ENCODE measurements at places on chromosomes 1 and 21.

GRCh38 chr21:24294171-24294570, 1313.1 kb downstream of the MRPL39 start:
- H3K36me3 ChIP-seq, result no peaks in the 10 kb centered on the region
- no peak overlapping the region for H3K4me3 ChIP-seq
- no peak overlapping the region for H3K27ac ChIP-seq
- DNase-seq, result no peak
- H3K4me1 ChIP-seq, result no peaks in the 10 kb centered on the region
- H3K27me3 ChIP-seq, result no peaks in the 10 kb centered on the region

- H3K4me1 ChIP-seq, result no peaks in the 10 kb centered on the region
- no peak for DNase-seq
- H3K36me3 ChIP-seq, result no peaks in the 10 kb centered on the region
- H3K27me3 ChIP-seq, result no peaks in the 10 kb centered on the region
- no peak overlapping the region for H3K27ac ChIP-seq
These were observed 21.4 kb downstream of the PLEKHA6 start for GRCh38 chr1:204338360-204338759.

DNA sequence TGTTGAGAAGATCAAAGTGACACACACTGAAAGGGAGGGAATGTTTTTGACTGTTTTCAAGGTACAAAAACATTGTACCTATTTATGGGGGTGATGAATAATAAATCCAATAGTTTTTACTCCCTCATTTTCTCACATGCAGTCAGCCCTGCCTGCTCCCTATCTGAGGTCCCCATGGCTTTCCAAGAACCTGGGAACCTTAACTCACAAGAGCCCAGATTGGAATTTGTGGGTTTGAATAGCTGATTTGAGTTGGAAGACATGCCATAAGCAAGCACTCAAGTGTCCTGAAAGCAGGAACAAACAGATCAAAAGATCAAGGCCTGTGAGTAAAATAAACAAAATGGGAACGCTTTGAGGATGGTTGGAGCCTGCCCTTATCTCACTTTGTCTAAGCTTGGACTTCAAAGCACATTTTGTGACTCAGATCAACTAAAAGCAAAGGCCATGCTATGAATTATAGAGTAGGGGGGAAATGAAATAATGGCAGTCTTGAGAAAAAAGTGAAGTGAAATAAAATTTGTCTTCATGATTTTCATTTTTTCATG, 136.6 kb downstream of the LYPLAL1 start:
- H3K4me1 ChIP-seq, result no peaks in the 10 kb centered on the region
- H3K36me3 ChIP-seq, result no peaks in the 10 kb centered on the region
- DNase-seq, result no peak
- no peaks in the 10 kb centered on the region for H3K27me3 ChIP-seq
- no peak overlapping the region for H3K27ac ChIP-seq

DNA sequence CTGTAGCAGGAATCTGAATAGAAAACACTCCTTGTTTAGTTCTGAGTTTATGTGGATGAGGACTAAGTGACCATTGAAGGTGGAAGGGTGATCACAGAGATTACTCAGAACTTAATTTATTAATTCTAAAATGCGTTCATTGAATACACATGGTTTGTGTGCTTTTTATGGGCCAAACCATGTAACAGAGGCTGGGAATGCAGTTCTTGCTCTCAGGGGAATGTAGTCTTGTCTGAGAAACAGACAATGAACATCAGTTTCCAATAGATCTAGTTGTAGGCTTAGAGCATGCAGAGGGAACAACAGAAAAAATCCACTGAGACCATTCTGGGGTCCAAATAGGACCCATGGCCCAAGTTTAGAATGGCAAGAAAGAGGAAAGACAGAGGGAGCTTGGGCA, 46.1 kb downstream of the ITSN1 start:
- no peak overlapping the region for H3K27ac ChIP-seq
- no peaks in the 10 kb centered on the region for H3K36me3 ChIP-seq
- DNase-seq, result no peak
- no peak overlapping the region for H3K4me3 ChIP-seq

DNA sequence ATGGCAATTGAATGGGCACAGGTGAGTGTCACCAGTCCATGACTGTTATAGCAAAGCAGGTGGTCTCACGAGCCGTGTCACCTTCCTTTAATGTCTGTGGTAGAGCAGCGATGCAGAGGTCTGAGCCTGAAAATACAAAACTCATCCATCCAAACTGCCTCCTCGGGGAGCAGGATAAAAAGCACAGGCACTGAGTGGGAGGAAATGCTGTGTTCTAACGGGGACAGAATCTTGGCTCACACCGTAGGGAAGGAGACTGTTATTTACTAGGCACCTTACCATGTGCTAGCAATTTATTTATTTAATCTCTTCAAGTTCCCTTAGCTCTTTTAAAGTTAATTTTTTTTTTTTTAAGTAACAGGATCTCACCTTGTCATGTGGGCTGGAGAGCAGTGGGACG, 1.2 kb downstream of the ASCL5 start:
- no peaks in the 10 kb centered on the region for H3K4me1 ChIP-seq
- no peak overlapping the region for H3K4me3 ChIP-seq
- no peaks in the 10 kb centered on the region for H3K36me3 ChIP-seq
- DNase-seq, result no peak
- no peaks in the 10 kb centered on the region for H3K27me3 ChIP-seq

DNA sequence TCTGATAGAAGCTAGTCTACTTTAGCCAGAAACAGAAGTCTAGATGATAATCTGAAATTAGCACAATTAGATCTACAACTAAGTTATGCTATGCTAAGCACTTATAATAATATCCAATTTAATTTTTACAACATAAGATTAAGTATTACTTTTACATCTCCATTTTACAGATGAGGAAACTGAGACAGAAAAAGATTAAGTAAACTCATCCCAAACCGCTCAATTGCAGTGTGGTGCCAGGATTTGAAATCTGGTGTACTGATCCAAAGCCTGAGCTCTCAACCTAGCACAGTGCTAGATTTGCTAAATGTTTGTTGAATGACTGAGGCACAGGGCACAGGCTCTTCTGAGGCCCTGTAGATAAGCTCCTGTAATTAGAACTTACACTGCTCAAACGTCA, 13.8 kb downstream of the KNCN start:
- H3K27ac ChIP-seq, result no peak overlapping the region
- no peak overlapping the region for H3K4me3 ChIP-seq
- no peaks in the 10 kb centered on the region for H3K36me3 ChIP-seq
- DNase-seq, result no peak
- peaks cover 22% of the 10 kb centered on the region for H3K27me3 ChIP-seq
- no peaks in the 10 kb centered on the region for H3K4me1 ChIP-seq

DNA sequence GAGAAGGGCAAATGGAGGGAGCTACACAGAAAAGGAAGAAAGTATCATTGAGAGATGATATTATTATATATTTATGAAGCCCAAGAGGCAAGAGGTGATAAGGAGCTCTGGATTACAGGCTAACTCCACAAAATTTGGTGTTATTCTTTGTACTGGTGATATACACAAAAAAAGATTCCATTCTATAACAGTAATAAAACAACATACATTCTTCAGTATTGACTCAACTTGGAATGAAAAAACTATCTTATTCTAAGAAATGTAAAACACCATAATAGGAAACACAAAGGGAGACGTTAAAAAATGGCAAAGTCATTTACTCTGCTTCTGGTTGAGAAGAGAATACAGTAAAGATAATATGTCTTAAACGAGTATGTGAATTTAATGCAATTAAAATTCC, 99.4 kb downstream of the TEX35 start:
- no peaks in the 10 kb centered on the region for H3K36me3 ChIP-seq
- peaks cover 9% of the 10 kb centered on the region for H3K4me1 ChIP-seq
- H3K27me3 ChIP-seq, result no peaks in the 10 kb centered on the region
- no peak for DNase-seq

GRCh38 chr1:222210776-222211175, 337.1 kb downstream of the HHIPL2 start:
- no peaks in the 10 kb centered on the region for H3K36me3 ChIP-seq
- DNase-seq, result no peak
- no peak overlapping the region for H3K4me3 ChIP-seq
- H3K27me3 ChIP-seq, result no peaks in the 10 kb centered on the region
- no peaks in the 10 kb centered on the region for H3K4me1 ChIP-seq
- no peak overlapping the region for H3K27ac ChIP-seq

GRCh38 chr1:10838541-10838940, 42.1 kb upstream of the CASZ1 start:
- no peak overlapping the region for H3K27ac ChIP-seq
- H3K4me1 ChIP-seq, result peaks cover 10% of the 10 kb centered on the region
- DNase-seq, result peak; percentile 46
- H3K4me3 ChIP-seq, result no peak overlapping the region

DNA sequence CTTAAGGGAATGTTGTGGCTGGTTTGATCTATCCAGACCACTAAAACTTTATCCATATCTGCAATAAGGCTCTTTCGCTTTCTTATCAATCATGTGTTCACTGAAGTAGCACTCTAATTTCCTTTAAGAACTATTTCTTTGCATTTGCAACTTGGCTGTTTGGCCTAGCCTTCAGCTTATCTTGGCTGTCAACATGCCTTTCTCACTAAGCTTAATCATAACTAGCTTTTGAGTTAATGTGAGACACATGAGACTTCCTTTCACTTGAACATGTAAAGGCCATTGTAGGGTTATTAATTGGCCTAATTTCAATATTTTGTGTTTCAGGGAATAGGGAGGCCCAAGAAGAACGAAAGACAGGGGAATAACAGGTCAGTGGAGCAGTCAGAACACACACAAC, 124.7 kb downstream of the TNFSF18 start:
- H3K36me3 ChIP-seq, result no peaks in the 10 kb centered on the region
- no peak for DNase-seq
- H3K4me3 ChIP-seq, result no peak overlapping the region
- H3K27me3 ChIP-seq, result no peaks in the 10 kb centered on the region

DNA sequence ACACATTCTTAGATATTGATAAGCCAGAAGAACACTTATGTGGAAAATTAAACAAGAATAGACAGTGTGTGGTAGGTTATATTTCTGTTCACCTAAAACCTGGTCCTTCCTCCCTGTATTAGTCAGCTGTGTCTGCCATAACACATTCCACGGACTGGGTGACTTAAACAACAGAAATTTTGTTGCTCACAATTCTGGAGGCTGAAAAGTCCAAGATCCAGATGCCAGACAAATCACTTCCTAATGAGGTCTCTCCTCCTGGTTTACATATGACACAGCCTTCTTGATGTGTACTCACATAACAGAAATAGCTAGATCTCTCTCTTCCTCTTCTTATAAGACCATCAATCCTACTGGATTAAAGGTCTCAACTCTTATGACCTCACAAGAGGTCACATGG, 25.7 kb downstream of the JMJD4 start:
- H3K4me1 ChIP-seq, result no peaks in the 10 kb centered on the region
- H3K27ac ChIP-seq, result no peak overlapping the region
- H3K36me3 ChIP-seq, result no peaks in the 10 kb centered on the region
- no peak overlapping the region for H3K4me3 ChIP-seq

DNA sequence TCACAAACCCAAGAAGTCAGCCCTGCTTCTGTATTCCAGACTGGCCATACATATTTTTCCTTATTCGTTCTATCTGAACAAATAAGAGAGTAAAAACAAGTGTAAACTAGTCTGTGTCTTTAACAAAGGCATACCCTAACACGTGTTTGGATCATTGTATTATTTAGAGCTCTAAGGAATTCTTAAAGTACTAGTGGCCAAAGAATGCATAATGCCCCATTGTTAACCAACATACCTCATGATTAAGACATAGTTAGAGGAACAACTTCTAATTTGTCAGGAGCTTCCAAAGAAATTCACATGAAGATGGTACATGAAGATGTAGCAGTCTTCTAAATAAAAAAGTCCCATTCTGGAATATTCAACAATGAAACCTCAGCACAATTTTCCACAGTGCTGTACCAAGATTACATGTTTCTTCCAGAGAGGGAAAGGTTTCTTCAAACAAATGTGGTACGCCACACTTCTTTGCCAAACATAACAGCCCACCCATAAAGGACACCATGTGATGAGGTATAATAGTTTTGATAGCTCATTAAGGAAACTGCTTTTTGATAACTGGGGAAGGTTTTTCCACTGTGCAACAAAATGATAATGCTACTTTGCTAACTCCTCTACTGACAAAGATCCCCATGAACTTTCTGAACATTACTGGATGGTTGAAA, 5.0 kb downstream of the PALMD start:
- H3K36me3 ChIP-seq, result no peaks in the 10 kb centered on the region
- DNase-seq, result no peak
- peak overlapping the region; percentile 34 for H3K27ac ChIP-seq
- H3K4me3 ChIP-seq, result no peak overlapping the region
- H3K27me3 ChIP-seq, result no peaks in the 10 kb centered on the region
- H3K4me1 ChIP-seq, result no peaks in the 10 kb centered on the region

GRCh38 chr1:94753171-94753972, 66.8 kb upstream of the SLC44A3 start:
- H3K36me3 ChIP-seq, result no peaks in the 10 kb centered on the region
- H3K4me1 ChIP-seq, result peaks cover 20% of the 10 kb centered on the region
- H3K4me3 ChIP-seq, result no peak overlapping the region
- no peak for DNase-seq

DNA sequence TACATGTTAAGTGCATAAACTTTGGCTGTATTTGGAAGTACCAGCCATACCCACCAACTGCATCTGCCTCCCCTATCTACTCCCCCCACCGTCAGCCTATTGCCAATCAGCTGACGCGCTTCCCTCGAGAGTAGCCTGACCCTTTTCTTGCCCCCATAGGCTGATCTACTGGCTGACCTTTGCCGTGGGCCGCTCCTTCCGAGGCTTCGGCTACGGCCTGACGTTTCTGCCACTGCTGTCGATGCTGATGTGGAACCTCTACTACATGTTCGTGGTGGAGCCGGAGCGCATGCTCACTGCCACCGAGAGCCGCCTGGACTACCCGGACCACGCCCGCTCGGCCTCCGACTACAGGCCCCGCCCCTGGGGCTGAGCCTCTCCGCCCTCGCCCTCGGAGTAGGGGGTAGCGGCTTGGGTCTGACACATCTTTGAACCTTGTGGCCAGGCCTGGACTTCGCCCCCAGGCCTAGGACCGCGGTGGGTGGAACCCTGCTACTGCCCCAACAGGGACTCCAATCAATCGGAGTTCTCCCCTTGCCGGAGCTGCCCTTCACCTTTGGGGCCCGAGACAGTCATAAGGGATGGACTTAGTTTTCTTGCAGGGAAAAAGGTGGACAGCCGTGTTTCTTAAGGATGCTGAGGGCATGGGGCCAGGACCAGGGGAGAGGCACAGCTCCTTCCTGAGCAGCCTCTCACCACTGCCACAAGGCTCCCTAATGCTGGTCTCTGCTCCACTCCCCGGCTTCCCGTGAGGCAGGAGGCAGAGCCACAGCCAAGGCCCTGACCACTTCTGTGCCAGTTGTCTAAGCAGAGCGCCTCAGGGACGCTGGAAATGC, 4.0 kb downstream of the GLMP start:
- peak overlapping the region; percentile 46 for H3K4me3 ChIP-seq
- H3K4me1 ChIP-seq, result peaks cover 17% of the 10 kb centered on the region
- DNase-seq, result peak; percentile 93
- H3K36me3 ChIP-seq, result no peaks in the 10 kb centered on the region

DNA sequence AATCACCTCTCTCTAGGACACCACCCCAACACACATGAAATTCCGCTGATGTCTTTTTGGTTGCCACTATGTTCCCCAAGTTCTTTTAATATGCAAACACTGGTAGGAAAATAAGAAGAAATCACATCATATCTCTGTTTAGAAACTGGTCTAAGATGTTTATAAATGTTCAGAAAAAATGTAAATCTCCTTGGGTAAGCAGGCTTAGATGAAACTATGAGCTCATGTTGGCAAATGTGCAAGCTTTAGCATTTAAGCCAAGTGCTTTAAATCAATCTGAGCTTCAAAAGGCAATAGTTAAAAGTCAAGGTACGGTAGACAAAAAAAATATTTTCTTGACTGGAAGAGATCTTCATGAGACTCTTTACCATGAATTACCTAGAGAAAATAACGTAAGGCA, 25.2 kb upstream of the SLAMF9 start:
- no peak overlapping the region for H3K27ac ChIP-seq
- H3K4me1 ChIP-seq, result no peaks in the 10 kb centered on the region
- no peaks in the 10 kb centered on the region for H3K36me3 ChIP-seq
- H3K27me3 ChIP-seq, result no peaks in the 10 kb centered on the region

Data from upper lobe of right lung (tissue), 1 donor.